ENCODE measurements at places on chromosomes 5 and 9. TPM values are rescaled to one million over a fixed set of nuclear protein-coding genes. Genes with fewer than 3 reads are reported as not detected.

DNA sequence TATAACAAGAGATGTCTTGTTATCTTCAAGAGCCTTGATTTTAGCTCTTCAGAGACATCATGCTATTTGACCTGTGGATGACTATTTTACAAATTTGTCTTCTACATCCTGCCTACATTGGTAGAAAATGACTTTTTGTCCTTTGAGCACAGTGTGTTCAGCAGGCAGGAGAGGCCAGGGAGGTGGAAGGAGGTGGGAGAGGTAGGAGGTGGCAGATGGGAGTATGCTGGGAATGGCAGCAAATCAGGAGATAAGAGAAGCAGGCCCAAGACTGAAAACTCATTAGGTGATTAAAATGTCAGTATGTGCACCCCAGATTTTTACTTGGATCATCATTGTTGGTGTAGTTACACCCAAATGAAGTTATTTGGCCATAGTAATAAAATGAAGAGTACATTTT, 44.1 kb downstream of the PTPN3 start:
- no peak for DNase-seq

The DAB2IP gene
- polyA plus RNA-seq: 33.1 TPM

GRCh38 chr9:97714435-97714834, 17.3 kb upstream of the XPA start:
- no peak for DNase-seq

The CDX1 gene
- polyA plus RNA-seq: not detected

The SNX2 gene
- polyA plus RNA-seq: 18.1 TPM

GRCh38 chr5:160311491-160312133, 752 bp downstream of the CCNJL start:
- peak; percentile 10 for DNase-seq

- DNase-seq: no peak
Measured at GRCh38 chr5:149550594-149551226, 529 bp downstream of the CSNK1A1 start.
